Stimulated activated CD8-positive, alpha-beta memory T cell treated with anti-CD3 and anti-CD28 coated beads, Interleukin-2, amount 100 ng/mL, for 1 hour (primary cell): ENCODE measurements at places on chromosomes 3 and 15.

GRCh38 chr3:156602424-156602823 lies 47.5 kb upstream of the SSR3 start:
- DNase-seq: no peak

GRCh38 chr3:130948001-130948773 lies 54.3 kb downstream of the ATP2C1 start:
- no peak for DNase-seq

DNA sequence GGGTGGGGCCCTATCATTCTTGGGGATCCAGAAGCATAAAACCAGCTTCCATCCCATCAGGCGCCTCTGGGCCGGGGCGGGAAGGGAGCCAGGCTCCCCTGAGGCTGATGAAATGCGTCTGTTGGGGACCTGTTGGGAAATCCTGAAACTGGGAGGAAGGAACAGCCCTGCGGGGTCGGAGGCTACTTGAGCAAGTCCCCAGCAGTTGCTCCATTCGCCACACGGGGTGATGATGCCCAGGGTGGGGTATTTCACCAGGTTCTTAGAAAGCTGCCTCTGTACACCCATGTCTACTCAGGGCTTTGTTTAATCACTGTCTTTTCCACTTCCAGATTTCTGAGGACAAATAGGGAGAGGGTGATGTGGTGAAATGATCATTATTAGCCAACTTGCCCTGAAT lies 25.4 kb upstream of the TSEN2 start:
- DNase-seq: no peak

GRCh38 chr15:62093809-62094208 lies 27.0 kb downstream of the C2CD4A start:
- no peak for DNase-seq

DNA sequence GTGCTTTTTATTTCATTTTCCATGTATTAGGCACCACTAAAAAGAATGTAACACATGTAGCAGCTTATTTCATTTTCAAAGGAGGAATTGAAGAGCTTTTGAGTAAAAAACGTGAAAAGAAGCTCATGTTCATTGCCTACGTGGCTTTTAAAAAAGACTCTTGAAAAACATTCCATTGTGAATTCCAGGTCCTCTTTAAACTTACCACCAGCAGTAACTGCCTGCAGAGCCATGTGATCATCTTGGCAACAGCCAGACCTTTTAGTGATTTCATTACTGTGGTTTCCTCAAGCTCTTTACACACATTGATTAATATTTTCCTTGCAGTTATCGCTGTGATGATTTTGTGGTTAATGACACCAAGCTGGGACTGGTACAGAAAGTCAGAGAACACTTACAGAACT lies 43.8 kb upstream of the FBXL22 start:
- no peak for DNase-seq

DNA sequence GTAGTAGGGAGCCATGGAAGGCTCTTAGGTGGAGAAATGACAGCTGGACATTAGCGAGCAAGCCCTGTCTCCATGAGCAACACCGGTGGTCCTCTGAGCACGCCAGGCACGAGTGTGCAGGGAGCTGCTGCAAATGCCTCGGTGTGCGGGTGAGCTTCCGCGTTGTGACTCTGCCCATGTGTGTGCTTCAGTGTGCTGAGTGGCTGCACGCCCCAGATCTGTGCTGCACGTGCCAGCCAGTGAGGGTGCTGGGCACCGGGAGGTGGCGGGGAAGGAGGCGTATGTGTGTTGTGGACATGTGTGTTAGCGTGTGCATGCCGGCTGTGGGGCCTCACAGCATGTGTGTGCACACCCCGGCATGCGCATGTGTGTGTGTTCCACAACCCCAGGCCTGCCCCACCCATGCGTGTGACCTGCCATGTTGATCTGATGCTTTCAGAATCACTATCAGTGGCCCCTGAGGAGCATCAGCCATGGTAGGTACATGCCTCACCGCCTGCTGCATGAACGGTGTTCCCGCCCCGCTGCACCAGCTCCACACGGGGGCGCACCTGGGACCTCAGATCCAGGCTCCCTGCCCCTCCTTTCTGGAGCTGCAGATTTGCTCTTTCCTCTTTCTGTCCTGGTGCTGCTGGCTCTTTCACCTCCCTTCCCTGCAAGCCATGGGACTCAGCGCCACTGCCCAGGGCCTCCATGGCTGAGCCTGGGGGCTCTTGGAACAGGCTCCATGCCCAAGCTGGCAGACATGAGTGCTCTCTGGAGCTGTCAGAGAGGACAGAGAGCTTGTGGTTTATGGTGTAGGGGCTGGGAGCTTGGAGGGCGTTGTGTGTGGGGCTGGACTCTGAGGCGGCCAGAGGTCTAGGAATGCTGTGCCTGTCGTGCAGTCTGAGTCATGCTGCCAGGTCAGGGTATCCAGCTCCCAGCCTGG lies 169.4 kb downstream of the TBC1D2B start:
- peak; percentile 12 for DNase-seq

- no peak for DNase-seq
These were observed 226.7 kb upstream of the THBS1 start for GRCh38 chr15:39354189-39354588.

DNA sequence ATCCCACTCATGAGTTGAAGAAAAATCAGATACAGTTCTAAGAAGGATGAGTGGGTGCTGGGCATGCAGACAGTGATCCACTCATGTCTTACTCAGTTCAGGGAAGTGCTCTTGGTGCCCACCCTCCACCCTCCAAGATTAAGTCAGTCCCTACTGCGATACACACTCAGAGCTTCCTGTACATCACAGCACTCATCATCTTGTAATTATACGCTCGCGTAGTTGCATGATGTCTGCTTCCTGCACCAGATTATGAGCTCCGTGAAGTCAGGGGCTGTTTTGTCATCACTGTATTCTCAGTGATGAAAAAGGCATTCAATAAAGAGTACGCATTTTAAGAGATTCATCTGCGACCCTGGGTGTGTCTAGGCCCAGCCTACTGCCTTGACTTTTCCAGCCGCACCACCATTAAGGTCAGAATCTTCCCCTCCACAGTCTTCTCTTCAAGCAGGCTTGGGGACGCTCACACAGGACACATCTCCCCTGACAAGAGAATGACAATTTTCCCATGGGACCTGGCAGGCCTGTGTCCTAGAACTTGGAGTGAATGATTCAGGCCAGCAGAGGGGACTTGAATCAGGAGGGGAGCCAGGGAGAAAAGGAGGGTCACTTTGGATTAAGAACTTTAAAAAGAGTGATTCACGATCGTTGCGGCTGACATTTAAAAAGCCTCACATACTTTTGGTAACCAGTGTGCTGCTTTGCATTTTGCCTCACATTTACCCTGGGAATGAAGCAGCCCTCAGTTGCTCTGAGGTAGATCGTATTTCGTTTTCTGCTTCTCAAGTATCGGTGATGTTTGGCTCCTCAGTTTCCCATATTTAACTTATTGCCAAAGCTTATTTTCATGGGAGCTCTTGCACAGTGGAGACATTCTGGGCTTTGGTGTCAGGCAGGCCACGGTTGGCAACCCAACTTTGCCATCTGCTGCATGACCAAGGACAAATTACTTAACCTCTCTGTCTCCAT lies 7.9 kb upstream of the PDE8A start:
- no peak for DNase-seq

DNA sequence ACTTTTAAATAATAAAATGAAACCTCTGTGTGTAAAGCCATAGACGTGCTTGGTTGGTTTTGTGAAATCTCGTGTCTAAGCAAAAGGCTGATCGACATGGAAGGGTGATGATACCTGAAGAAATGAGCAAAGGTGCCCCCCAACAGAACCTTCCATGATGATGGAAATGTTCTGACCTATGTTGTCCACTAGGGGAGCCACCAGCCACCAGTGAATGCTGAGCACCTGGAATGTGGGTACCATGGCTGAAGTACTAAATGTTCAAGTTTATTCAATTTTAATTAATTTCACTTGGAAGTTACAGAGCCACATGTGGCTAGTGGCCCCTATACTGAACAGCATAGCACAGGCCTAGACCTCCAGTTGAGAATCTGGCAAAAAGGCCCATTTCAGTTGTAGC lies 158.8 kb downstream of the POLR2M start:
- no peak for DNase-seq

DNA sequence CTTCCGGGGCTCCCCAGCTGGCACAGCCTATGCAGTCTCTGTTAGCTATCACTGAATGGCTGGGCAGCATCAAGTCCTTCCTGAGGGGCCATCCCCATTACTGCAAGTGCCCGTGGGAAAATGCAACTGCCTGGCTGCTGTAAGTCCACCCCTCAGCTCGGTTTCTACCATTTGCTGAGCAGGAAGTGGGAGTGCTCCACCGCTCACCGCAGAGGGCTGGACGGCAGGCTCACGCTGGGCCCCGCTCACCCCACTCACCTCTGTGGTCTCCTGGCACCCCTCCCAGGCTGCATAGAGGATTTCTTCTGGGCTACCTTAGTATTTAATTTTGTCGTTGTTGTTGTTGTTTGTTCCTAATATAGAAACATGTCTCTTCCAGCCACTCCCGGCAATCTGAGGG lies 270.2 kb downstream of the PLCL2 start:
- no peak for DNase-seq

DNA sequence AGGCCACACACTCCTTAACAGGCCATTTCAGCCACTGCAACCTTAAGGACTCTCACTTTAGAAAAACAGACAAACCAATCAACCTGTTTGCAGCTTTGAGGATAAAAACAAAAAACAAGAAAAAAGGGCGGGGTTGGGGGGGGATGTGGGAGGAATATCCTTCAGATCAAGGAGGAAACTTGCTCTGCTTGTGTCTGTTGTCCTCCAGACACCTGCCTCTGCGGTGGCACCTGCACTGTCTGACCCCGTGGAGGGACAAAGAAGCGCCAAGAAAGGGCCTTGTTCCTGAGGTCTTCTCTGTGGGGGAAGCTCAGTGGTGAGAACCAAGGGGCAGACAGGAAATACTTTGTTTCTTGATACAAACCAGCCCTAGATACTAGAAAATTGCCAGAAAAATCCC lies 70.5 kb downstream of the POLR2M start:
- no peak for DNase-seq

DNA sequence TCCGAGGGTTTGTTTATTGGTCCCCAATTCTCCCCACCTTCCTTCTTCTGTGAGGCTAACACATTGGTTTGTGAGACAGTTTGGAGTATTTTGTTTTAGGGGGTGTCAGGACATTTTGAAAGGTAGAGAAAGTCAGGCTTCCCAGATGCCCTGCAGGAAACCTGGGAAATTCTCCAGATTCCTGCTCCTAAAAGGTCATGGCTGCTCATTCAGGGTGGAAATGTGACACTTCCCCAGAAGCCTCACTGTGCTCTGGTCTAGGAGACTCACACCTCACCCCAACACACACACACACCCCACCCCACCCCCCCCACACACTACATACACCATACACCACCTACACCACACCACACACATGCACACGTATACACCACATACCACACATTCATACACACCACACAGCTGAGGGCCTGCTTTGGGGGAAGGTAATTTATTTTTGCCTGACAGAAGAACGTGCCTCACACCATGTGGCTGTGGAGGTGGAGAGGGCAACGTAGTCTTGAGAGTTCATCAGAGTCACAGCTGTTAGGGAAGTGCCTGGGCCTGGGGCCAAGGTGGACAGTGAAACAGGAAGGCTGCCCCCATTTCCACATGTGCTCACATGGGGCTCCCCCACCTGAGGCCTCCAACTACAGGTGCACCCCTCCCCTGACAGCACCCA lies 40.4 kb upstream of the LIMD1 start:
- no peak for DNase-seq

GRCh38 chr3:78878011-78878410 lies 889.8 kb downstream of the ROBO1 start:
- no peak for DNase-seq

- DNase-seq: no peak
These were observed 19.0 kb downstream of the PLS1 start for GRCh38 chr3:142615171-142615570.

- no peak for DNase-seq
These were observed 271.3 kb upstream of the TPM1 start for GRCh38 chr15:62771234-62771633.

DNA sequence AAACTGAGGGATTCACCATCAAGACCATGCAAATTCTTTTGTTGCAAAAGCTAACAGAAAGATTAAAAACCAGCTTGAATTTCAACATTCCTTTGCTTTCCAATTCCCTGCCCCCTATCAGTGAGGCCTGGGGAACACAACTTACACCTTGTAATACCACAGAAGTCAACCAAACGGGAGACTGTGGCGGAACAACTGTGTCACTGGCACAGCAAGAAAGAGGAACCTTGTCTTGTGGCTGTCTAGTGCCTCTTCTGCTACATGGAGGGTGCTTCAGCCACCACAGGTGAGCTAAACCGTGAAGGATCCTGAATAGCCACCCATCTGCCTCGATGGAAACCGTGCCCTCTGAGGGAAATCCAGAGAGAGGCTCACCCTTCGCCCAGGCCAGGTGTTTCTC lies 11.4 kb downstream of the CCDC12 start:
- no peak for DNase-seq

DNA sequence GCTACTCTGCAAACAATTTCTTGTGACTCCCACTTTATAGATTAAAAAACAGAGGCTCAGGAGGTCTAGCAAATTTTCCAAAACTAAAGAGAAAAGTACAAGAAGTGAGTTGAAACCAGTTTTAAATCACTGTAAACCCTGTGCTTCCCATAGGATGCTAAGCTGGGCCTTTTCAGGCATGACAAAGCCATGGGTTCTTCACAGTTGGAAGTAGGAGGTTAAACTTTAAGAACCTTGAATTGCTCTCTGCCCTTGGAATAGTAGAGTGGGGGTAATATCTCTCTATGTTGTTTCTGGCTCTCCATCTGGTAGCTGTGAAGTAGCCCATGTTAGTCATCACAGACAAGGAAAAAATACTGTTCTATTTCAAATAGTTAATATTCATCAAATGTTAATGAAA lies 193.6 kb upstream of the SATB1 start:
- no peak for DNase-seq

- DNase-seq: no peak
These were observed 190.7 kb upstream of the MCTP2 start for GRCh38 chr15:94040541-94041248.

GRCh38 chr3:160170409-160171370 lies 54.5 kb upstream of the C3orf80 start:
- DNase-seq: no peak

GRCh38 chr3:97232393-97233034 lies 418.1 kb downstream of the EPHA6 start:
- no peak for DNase-seq

DNA sequence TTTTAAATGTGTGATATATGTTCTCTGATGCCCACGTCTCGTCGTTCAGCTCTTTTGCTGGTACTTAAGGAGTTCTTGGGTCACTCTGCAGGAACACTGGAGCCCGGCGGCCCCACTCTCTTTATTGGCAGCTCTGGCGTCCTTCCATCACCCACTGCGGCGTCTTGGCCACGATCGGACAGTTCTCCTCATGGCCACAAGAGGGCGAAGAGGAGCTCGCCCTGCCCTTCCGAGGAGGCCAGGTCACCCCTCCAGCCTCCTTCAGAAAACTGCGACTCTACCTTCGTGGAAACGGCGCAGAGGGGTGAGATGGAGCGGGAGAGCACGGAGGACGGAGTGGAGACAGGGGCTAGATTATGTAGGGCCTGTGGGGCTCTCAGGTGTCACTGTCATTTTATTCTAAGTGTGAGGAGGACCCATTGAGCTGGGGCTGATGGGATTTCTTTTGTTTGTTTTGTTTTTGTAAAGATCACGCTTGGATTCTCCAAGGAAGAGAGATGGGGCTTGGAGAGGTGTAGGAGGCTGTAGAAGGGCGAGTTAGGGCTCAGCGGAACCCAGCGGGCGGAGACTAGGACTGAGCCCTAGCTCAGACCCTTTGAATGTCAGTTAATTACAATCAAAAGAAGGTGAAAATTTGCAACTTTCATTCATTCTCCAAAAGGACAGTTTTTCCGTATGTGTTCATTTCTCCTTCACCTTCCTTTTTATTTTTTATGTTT lies 28.0 kb upstream of the GABRA5 start:
- DNase-seq: no peak

- no peak for DNase-seq
These were observed 79.0 kb downstream of the IGF1R start for GRCh38 chr15:98727115-98728040.

GRCh38 chr15:62932436-62932835 lies 110.1 kb upstream of the TPM1 start:
- no peak for DNase-seq
